Left lobe of liver (tissue), 2 donors: ENCODE measurements at places on chromosomes 5 and 9.

- no peak for DNase-seq
These were observed 69.8 kb downstream of the MYO10 start for GRCh38 chr5:16866273-16866672.

DNA sequence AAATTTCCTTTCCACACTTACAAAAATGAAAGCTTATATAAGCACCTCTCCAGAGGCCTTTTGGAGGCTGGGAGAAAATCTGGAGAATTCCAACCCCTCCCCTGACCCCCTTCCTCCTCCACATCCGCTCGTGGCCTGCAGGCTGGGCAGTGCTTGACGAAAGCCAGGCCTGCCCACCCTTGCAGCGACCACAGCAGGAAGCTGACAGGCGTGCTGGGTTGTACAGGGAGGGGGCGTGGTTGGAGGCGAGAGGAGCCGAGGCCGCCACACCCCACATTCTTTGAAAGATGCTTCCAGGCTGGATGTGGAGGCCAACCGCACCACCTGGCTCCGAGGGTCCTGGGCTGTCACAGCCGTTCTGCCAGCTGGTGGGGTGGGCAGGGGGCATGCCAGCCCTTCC is 47.8 kb upstream of the IER5L start:
- DNase-seq = peak; percentile 55

DNA sequence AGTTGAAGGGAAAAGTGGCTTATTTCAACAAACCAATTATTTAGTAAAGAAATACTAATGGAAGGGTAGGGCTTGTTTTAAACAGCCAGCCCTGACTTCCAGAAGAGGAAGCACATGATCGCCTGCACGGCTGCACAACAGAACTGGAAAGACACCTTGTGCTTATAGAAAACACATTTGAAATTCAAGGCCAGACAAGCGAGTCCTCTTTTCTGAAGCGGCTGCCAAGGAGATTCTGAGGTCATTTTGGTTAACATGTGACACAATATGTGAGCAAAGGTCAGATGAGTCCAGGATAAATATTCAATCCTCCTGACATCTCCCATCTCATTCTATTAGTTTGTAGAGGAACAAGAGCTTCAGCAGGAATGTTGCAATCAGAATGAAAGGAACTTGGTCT is 461.4 kb upstream of the ST8SIA4 start:
- no peak for DNase-seq

DNA sequence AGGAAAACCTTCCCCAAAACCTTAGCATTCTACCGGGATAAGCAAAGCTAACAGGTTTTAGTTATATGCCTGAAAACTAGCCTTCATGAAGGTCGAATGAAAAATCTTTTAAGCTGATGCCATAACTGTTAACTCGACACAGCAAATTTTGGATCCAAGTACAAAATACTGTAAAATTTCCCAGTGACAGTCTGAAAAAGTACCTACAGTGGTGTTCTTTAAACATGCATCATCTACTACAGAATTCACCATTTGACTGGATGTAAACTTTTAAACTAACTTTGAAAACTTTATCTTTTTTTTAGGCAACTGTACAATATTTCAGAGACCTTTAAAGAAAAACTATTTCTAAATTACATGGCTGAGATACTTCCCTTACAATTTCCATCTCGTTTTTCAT is 791 bp downstream of the RAPGEF6 start:
- DNase-seq = no peak

GRCh38 chr5:76457674-76458485 is 54.8 kb downstream of the IQGAP2 start:
- peak; percentile 62 for DNase-seq

DNA sequence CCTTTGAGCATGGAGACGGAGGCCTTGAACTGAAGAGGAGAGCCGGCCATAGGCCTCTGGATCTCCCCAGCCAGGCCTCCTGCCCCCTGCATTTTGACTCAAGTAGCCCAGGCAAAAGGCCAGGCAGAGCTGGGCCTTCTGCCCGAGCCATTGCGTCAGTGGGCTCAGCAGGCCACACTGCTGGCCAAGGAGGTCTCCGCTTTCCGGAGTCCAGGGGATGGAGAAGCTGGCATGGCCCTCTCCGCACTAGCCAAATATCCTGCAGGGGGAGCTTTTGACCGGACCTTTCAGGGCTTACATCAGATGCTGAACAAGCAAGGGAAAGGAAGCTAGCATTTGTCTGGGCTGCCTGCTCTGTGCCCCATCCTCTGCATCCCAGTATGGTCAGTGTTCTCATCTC is 386.8 kb downstream of the TRIM36 start:
- DNase-seq = no peak

- DNase-seq = no peak
These were observed 25.7 kb downstream of the DPYSL3 start for GRCh38 chr5:147483961-147484707.

DNA sequence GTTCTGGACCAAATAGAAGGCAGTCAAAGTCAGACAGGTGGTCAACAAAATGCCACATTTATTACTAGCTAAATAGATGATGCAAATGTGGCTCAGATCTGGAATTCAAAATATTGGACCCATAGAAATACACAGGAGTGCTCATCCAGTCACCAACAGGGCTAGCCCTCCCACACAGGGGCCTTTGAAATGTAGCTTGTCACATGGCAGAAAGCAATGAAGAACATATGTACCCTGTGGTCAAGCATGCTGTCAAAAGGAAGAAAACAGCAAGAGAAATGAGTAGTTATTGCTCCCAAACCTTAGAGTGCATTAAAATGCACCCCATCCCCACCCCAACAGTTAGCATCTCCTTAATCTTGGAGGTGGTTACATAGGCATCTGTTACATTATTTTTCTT is 20.9 kb upstream of the CCDC112 start:
- no peak for DNase-seq

DNA sequence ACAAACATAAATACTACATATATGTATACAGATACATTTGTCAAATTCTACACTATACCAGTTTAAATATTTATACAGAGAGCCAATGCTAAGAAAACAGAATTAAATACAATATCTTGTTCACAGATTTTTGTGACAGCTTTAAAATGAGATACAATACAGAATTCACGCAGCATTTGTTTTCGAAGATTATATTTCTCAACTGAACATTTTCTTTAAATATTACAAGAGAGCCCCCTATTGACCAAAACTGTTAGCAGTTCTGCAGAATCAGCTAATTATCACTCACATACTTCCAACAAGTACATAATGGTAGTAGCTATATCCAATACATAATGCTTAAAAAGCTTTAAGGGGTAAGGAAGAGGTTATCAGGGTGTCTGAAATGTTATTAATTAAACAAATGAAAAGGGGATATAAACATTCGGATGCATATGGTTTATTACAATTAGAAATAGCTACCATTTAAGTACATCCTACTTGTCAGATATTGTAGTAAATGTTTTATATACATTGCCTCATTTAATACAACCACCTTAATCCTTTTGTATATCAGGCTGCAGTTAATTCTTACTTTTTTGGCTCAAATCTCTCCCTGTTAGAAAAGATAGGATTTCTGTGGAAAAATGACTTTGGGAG is 31.7 kb downstream of the ZDHHC21 start:
- no peak for DNase-seq

DNA sequence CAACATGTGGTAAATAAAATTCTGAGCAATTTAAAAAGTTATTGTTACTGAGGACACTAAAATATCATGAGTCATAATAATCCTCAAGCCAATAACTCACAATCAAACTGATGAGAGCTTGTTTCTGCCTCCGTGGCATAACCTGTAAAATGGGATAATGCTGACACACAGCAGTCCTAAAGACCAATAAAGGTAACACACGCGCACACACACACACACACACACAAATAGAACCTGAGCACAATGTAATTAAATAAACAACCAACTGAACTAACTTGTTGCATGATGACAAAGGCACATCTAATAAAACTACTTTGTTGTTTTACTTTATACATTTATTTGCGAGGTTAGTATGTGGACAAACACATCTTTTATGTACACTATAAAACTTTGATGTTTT is 358.2 kb downstream of the BNC2 start:
- DNase-seq = no peak

GRCh38 chr5:67215519-67216471 is 19.2 kb upstream of the CD180 start:
- DNase-seq = peak; percentile 90

GRCh38 chr9:19119246-19119645 is 8.0 kb downstream of the PLIN2 start:
- DNase-seq = no peak

GRCh38 chr9:111065414-111065813 is 27.1 kb upstream of the LPAR1 start:
- no peak for DNase-seq

DNA sequence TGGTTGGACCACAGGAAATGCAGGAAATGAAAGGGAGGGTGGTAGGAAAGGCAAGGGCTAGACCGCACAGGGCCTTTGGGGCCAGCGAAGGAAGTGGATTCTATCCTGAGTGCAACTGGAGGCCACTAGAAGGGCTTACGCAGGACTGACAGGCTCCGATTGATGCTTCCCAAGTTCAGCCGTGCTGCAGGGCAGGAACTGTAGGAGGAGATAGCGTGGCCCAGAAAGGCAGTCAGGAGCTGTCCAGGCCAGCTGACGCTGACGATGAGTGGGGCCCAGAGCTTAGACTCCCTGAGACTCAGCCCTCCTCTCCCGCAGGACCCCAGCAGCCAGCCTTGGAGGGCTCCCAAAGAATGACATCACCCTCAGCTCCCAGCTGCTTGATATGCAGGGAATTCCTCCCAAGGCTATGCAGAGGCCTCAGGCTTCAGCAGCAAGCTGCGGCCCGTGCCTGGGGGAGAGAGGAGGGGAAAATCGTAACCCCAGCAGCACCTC is 48.8 kb downstream of the KCNIP1 start:
- peak; percentile 46 for DNase-seq
